ENCODE measurements at places on chromosomes 12 and 14. TPM values are rescaled to one million over a fixed set of nuclear protein-coding genes. Genes with fewer than 3 reads are reported as not detected.
A peak's percentile ranks its signal among the peaks of the same experiment; 100 is the strongest.

Gene SLC25A47
- total RNA-seq: not detected

Gene TRIAP1
- 37.0 TPM for total RNA-seq

Gene TAS2R50
- total RNA-seq: not detected

Gene ZDHHC22
- not detected for total RNA-seq

Gene CFAP251
- 0.64 TPM for total RNA-seq

Gene FAM186B
- 0.47 TPM for total RNA-seq

Gene WIF1
- not detected for total RNA-seq

Gene DBX2
- total RNA-seq: not detected

Gene TRIM9
- 0.69 TPM for total RNA-seq

- H3K4me3 ChIP-seq: no peak overlapping the region
- peaks cover 16% of the 10 kb centered on the region for H3K36me3 ChIP-seq
- no peak for DNase-seq
- H3K27me3 ChIP-seq: no peaks in the 10 kb centered on the region
- H3K27ac ChIP-seq: peak overlapping the region; percentile 72
Measured at GRCh38 chr14:102965971-102966655, 43.6 kb downstream of the AMN start.

DNA sequence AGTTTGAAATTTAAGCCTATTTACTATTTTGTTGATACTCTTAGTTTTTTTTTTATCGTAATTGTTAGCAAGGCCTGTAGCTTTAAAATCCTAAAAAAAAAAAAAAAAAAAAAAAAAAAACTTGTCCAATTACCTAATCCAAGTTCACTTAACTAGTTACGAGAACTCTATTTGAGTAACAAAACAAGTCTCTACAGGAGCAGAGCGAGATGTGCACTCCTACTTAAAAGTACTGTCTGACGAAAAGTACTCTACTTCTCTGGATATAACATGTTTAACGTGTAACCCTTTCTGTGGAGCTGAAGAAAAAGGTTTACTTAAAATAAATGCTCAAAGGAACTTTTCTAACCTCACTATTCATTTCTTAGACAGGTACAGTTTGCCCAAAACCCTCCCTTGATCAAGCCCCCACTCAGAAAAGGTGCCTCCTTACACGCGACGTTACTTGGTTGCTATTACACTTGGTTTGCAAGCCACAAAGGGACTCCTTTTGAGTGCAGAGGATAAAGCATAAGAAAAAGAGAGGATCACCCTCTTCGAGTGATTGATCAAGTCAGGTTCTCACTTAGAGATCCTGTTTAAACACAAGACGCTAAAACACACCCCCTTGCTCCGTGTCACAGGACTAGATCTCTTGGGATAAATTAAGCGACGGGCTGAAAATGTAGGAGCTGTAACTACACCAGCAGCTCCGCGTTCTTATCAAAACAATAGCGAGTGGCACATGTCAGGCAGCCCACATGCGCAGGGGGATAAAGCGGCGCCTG lies 2.2 kb downstream of the BAZ1A start:
- peak overlapping the region; percentile 75 for H3K4me3 ChIP-seq
- H3K27me3 ChIP-seq: no peaks in the 10 kb centered on the region
- peaks cover 12% of the 10 kb centered on the region for H3K4me1 ChIP-seq
- DNase-seq: no peak
- H3K36me3 ChIP-seq: no peaks in the 10 kb centered on the region

DNA sequence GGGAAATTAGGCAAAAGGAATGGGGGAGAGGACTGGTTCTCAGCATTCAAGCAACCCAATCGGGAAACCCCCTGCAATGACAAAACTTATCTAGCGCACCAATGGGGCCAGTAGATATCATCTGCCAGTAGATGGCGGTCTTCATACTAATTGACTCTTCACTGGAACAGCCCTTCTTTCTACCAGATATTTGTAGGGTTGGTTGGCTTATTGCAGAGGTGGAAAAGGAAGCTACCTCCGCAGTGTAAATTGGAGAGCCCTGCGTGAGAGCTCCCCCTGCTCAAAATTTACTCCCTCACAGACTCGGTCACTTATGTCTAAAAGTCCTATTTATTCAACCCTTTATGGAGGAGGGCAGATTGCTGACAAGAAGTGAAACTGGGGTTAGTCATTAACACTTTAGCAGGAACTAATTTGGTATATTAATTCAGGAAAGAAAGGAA lies 166.1 kb upstream of the CCND2 start:
- H3K36me3 ChIP-seq: no peaks in the 10 kb centered on the region
- no peak overlapping the region for H3K4me3 ChIP-seq
- H3K27ac ChIP-seq: no peak overlapping the region
- H3K27me3 ChIP-seq: peaks cover 9% of the 10 kb centered on the region
- DNase-seq: no peak
- H3K4me1 ChIP-seq: no peaks in the 10 kb centered on the region

DNA sequence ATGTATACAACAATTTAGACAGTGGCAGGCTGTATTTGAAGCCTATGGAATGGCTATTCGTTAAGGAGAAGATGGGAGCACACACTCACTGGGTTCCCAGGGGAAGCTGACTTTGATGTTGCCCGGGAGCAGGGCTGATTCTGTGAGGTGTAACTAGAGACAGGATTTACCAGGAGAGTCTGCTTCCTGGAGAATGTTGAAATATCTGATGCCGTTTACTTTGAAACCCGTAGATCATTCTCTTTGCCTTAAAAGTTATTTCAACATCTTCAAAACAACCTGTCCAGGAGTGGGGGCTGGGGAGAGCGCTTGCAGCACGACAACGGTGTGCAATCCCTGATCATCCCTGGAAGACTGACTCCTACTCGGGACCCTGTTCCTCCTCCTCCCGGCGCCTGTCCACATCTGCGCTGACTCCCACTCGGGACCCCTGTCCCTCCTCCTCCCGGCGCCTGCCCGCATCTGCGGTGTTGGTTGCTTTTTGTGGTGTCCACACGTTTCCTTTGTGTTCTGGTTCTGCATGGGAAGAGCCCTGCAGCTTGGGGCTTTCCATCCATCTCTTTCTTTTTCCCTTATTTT lies 72.6 kb downstream of the AACS start:
- no peak overlapping the region for H3K4me3 ChIP-seq
- H3K27ac ChIP-seq: no peak overlapping the region
- H3K36me3 ChIP-seq: peaks cover 11% of the 10 kb centered on the region
- H3K27me3 ChIP-seq: no peaks in the 10 kb centered on the region

DNA sequence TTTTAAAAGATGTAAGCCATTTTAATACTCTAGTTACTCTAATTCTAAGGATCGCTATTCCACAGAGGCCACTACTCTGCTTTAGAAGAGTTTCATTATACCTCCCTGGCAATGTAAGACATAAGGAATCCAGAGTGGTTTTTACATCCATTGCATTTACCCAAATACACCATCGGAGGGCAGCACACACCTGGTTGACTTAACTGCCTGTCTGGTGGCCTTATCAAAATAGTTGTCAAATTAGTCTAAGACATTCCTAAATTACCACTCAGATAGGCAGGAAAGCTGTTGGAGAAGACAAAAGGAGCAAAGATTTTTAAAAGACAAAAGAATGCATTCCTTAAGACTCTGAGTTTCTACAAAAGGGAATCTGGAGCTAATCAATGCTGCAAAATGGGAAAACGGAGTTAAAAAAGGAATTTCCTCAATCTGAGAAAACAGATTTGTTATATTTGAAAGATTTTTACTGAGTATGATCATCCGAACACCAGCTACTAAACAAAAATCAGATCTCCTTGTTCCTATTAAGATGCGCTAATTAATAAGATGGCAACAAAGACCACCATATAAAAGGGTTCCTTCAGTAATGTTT lies 33.8 kb upstream of the FGD4 start:
- no peak overlapping the region for H3K27ac ChIP-seq
- H3K36me3 ChIP-seq: no peaks in the 10 kb centered on the region
- no peak for DNase-seq
- H3K4me3 ChIP-seq: no peak overlapping the region
- H3K27me3 ChIP-seq: no peaks in the 10 kb centered on the region
- H3K4me1 ChIP-seq: no peaks in the 10 kb centered on the region

- no peaks in the 10 kb centered on the region for H3K27me3 ChIP-seq
- no peaks in the 10 kb centered on the region for H3K36me3 ChIP-seq
- H3K27ac ChIP-seq: peak overlapping the region; percentile 27
- no peaks in the 10 kb centered on the region for H3K4me1 ChIP-seq
Measured at GRCh38 chr12:125049093-125049458, 16.2 kb upstream of the AACS start.

DNA sequence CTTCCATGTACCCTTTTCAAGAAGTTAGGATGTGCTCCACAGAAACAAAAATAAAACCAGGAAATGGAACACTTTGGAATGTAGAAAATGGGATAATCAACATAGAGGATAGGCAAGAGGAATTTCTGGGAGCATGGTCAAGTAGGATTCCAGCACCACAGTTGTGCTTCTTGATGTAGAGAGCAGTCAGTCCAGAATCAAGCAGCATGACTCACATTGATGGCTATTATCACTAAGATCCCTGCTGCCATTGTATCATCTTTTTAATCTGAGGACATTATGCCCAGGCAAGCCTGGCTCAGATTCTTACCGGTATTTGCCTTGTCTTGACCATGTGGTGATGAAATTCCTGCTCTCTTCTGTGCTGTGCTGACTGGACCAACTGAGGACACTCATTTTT lies 5.7 kb downstream of the ETFRF1 start:
- no peak overlapping the region for H3K27ac ChIP-seq
- no peak overlapping the region for H3K4me3 ChIP-seq

DNA sequence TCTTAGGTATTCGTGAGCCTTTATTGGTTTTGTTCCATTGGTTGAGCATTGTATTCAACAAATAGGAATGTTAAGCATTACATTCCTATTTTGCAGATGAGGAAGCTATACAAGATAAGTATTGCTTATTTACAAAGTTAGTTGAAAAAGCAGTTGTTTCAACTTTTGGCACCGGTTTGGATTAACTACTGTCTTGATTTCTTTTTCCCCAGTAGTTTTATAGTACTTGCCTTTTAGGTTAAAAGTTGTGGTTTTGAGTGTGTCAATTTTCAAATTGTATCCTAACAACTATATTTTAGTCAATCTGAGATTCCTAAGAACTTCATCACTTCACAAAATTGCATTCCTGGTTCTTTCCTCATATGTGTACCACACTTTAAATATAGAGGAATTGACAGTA lies 23.8 kb upstream of the MBIP start:
- H3K27ac ChIP-seq: no peak overlapping the region
- H3K27me3 ChIP-seq: no peaks in the 10 kb centered on the region
- H3K4me3 ChIP-seq: no peak overlapping the region
- DNase-seq: no peak

GRCh38 chr12:96570579-96570978 lies 81.2 kb downstream of the CFAP54 start:
- H3K27me3 ChIP-seq: no peaks in the 10 kb centered on the region
- DNase-seq: no peak
- H3K4me1 ChIP-seq: no peaks in the 10 kb centered on the region
- H3K27ac ChIP-seq: no peak overlapping the region

DNA sequence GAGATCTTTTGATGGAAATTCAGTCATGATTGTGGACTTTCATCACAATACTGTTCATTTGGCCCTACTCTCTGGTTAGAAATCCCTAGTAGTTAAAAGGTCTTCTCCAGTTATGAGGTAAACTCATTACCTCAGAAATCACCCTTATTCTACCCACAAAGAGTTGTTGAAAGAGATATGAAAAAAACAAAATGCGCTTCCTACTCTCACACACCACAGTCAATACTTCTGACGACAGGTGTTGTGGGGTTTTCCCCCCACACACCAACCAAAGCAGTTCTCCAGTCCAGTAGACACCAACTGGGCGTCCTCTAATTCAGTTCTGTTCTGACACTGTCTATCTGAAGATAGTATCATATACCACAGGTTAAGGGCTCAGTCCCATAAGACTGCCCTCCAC lies 54.9 kb downstream of the TRMT5 start:
- no peak for DNase-seq
- H3K36me3 ChIP-seq: no peaks in the 10 kb centered on the region
- H3K4me3 ChIP-seq: no peak overlapping the region
- peaks cover 17% of the 10 kb centered on the region for H3K4me1 ChIP-seq
- no peaks in the 10 kb centered on the region for H3K27me3 ChIP-seq

GRCh38 chr14:87285506-87285905 lies 707.5 kb downstream of the GALC start:
- H3K27ac ChIP-seq: no peak overlapping the region
- no peak overlapping the region for H3K4me3 ChIP-seq
- H3K27me3 ChIP-seq: no peaks in the 10 kb centered on the region
- no peak for DNase-seq
- no peaks in the 10 kb centered on the region for H3K36me3 ChIP-seq

GRCh38 chr12:132766380-132767085 lies 4.9 kb upstream of the ANKLE2 start:
- peaks cover 26% of the 10 kb centered on the region for H3K36me3 ChIP-seq
- H3K27ac ChIP-seq: peak overlapping the region; percentile 74
- H3K4me1 ChIP-seq: peaks cover 16% of the 10 kb centered on the region

DNA sequence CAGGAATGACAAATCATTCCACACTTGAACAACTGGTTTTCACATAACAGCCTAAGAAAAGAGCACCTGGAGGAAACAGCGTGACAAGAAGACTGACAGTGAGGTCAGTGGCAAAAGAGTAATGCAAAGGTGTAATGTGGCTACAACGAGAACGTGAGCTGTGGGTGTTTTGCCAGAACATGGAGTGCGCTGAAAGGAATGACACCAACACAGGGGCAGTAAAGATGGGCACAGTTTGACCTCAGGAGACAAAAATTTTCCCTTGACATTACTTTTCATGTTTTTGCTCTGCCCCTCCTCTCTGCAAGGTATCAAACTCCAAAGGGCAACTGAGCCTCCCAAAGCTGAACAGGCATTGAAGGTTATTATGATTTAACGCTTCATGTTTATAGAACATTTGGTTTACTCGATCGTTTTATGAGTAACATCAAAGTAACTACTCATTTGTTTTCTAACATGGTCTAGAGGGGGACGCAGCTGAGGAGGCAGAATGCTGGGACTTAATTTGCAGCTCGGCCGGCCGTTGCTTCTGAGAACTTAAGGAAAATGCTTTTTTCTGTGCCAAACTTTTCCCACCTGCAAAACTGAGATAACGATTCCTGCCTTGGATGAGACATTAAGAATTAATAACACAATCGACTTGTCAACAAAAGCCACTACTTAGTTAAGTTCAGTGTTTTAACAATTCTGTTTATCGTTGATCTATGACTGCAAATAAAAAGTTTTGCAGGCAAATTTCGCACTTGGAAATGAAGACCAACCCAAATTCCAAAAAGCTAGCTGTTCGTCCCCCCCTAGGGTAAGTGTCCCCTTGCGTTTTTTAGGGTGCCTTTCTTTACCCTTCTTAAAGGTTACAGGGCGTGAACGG lies 954 bp downstream of the HAUS4 start:
- no peaks in the 10 kb centered on the region for H3K27me3 ChIP-seq
- peak overlapping the region; percentile 82 for H3K4me3 ChIP-seq
- DNase-seq: no peak
- H3K27ac ChIP-seq: peak overlapping the region; percentile 94
